Activated CD4-positive, alpha-beta T cell treated with anti-CD3 and anti-CD28 coated beads, Interleukin-2, Interleukin-4, amounts not matched to agents 100 ng/mL and 50 ng/mL, durations not matched to agents 16 hours and 8 hours (primary cell): ENCODE measurements at places on chromosomes 4 and X.

DNA sequence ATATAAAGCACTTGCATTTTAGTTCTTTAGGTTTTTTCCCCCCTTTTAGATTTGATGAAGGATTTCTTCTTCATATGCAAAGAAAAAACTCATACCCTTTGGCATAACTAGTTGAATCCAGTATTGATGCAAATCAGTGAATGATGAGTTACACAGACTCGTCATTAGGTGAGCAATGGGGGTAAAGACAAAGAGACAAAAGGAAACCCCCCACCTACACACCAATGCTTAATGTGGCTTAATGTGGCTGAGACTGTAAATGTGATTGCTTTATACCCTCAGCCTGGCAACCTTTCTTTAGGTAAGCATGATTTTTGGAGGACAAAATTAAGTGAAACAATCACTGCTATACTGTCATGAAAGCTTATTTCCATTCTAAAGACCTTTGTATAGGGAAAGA lies 39.5 kb downstream of the CD40LG start:
- DNase-seq = no peak

DNA sequence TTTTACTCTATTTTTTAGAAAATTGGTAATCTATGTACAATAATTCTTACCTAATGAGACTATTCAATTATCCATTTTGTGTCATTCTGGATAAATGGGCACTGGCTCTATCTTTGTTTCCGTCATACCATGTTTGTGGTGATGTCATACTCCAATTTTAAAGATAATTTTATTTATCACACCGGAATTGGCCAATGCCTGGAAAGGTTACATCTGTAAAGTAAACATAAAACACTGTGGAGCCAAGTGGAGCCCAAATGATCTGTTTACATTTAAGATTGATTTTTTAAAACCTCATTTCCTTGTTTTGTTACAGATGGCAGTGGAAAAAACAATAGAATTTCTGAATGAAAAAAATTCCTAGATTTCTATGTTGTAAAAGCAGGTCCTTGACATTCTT lies 120.2 kb upstream of the GPRIN3 start:
- no peak for DNase-seq

DNA sequence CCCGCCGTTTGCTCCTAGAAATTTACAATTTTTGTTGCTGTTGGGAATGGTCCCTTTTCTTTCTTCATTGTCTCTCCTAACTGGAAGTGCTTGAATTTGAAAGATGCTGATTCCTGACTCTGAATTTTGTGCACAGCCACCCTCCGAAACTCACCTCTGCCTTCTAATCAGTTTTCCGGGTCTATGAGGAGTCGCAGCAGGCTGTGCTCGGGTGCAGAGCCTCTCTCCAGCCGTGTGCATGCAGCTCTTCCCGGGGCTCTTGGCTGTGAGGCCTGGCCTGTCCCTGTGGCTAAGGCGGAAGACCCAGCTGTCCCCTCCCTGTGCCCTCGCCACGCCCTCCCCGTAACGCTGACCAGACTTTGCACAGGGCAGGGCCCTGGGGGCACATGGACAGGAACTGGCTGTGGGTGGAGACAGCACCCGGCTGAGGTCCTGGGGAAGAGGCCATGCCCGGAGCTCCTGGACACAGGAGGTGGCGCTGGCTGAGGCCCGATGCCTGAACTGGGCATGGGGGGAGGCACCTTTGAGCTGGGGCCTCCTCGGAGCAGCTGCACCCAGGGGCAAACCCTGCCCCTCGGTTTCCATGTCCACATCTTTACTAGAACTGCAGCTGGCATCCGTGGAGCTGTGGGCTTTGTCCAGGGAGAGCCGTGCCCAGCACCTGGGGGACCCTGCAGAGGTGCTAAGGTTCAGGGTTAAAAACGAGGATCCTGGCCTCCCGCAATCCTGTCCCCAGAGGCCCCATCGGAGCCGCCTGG lies 32.6 kb upstream of the SPON2 start:
- DNase-seq = no peak

- no peak for DNase-seq
These were observed 354.9 kb downstream of the DHRSX start for GRCh38 chrX:2145692-2146367.

DNA sequence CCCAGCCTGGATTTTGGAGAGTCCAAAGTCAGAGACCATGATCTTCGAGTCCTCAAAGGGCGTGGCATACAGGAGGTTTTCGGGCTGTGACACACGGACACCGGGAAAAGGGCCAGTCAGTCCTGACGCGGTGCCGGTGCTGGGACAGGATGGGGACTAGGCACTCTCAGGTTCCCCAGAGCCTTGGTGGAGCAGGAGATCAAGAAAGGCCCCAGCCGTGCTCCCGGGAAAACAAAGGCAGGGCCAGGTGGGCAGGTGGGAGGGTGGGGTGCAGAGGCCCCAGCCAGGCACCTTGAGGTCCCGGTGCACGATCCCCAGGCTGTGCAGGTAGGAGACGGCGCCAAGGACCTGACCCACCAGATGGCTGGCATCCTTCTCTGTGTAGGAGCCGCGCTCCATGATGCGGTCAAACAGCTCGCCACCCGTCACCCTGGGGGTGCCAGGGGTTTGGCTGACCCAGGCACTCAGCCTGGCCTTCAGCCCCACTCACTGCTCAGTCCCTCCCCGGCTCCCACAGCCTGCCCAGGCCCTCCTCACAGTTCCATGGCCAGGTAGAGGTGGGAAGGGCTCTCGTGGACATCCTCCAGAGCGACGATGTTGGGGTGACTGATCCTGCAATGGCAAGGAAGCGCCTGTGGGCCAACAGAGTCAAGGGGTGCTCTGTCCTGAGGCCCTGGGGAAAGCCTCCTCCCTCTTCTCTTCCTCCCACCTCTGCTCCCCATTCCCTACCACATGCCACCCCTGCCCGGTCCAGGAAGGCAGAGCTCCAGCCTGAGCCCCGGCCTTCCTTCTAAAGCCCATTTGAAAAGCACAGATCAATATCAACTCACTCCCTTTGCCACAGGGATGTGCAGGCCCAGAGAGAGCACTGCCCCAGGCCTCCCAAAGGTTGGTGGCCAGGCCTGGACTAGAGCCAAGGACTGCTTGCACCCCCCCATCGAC lies 1.8 kb downstream of the PNCK start:
- no peak for DNase-seq

DNA sequence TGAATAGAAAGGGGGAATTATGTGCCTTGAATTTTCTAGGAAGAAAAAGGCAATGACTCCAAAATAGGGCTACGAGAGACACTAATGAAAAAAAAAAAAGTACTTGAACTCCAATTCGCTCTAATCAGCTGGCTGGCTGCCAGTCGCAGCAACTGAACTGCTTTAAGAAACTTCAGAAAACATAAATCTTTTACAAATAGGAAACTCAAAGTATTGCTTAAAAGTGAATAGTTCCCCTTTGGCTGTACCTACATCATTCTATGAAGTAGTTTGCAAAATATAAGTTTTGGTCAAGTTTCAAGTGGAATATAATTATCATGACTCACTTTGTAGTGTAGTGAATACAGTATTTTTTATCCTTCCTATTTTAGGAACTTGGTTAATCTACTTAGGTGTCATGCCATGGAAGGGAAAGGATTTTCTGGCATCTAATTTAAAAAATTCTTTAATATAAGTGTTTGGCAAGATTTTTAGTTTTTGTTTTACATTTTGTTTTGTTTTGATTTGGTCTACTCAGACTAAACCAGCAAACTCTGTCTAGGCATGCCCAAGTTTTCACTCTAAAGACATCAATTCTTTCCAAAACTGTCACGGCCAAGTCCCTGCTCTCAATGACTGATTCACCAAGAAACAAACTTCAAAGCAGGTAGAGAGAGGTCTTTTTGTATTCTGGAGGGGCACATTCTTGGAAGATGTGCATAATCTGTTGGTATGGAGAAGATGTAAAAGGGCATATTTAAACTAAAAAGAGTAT lies 382.4 kb upstream of the GALNT7 start:
- no peak for DNase-seq

GRCh38 chr4:15197005-15197404 lies 194.7 kb downstream of the CPEB2 start:
- DNase-seq = no peak

GRCh38 chrX:121110536-121110935 lies 63.1 kb downstream of the GLUD2 start:
- no peak for DNase-seq
